ENCODE measurements at places on chromosomes 2 and 18.

DNA sequence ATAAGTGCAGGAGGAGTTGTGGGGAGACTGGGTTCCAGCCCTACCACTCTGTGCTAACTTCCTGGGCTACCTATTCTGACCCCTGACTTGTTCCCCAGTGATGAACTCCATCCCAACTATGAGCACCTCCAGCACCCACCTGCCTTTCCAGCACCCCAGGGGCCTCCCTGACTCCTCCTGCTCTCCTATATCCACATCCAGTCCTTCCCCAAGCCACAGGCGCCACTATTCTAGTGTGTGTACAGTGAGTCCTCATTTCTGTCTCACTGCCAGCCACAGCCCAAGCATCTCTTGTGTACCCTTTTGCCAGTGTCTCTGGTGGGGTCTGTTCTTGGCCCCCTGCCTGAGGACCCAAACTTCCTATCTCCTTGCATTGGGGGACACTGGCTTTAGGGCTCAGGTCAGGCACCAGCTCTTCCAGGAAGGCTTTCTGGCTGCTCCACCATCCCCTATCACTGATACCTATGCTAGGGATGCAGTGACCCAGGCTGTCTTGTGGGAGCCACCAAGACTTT lies 145.2 kb downstream of the INHBB start:
- DNase-seq: no peak

DNA sequence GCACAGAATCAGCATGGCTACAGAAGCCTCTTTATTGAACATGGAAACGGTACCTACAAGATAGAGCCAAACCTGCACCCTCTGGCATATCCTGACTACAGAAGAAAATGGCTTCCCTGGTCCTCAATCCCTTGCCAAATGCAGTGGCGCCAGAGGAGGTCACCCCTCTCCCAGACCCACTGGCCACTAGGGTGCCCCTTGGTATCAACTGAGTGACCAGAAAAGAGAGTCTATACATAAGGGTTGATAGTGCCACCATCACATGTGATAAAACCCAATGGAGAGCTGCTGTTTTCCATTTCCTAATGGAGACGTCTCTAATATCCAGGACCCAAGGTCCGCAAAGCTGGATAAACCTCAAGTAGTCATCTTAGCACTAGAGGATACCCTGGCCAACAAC lies 52.7 kb upstream of the ALK start:
- no peak for DNase-seq

GRCh38 chr2:128362889-128363228 lies 44.2 kb upstream of the HS6ST1 start:
- no peak for DNase-seq

GRCh38 chr2:550860-551567 lies 126.2 kb downstream of the TMEM18 start:
- DNase-seq: no peak

GRCh38 chr18:1708006-1708405 lies 803.3 kb downstream of the ADCYAP1 start:
- no peak for DNase-seq

DNA sequence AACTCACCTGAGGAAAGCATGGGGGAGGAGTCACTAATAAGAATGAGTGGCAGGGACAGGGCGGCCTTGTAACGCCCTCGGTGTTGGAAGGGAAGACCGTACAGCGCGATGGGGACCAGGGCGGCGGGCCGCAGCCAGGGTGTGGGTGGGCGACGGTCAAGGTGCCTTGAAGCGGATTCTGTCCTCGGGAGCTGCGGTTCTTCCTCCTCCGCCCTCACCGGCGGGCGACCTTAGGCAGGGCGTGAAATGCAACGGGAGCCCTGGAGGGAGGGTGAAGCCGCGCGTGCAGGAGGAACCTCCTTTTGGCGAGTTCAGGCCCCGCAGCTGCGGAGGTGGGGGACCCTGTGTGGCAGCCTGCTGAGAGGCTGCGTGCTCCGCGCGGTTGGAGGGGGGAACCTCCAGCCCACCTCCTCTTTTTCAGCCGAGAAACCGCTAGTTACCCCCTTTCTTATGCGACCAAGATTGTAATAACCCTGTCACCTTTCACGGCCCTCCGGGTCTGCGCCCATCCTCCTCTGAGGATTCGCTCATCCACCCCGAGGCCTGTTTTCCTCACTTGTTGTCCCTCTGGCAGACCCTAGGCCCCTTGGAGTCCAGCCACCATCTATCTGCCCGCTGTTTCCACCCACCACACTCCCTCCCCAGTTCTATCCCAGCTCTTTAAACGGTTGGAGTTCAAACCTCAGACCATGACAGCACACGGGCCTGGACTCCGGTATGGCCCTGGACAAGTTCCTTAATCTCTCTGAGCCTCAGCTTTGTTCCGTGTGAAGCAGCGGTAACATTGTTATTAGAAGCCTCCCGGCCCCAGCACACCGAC lies 823 bp upstream of the RNU2-63P start:
- no peak for DNase-seq

GRCh38 chr2:135318808-135319207 lies 212.2 kb downstream of the ZRANB3 start:
- DNase-seq: no peak
